ENCODE measurements at places on chromosomes 1 and 21.

- no peak for DNase-seq
Measured at GRCh38 chr1:99251308-99251707, 13.0 kb upstream of the PLPPR4 start.

GRCh38 chr1:85578321-85579295 lies 2.0 kb upstream of the CCN1 start:
- DNase-seq, result no peak

DNA sequence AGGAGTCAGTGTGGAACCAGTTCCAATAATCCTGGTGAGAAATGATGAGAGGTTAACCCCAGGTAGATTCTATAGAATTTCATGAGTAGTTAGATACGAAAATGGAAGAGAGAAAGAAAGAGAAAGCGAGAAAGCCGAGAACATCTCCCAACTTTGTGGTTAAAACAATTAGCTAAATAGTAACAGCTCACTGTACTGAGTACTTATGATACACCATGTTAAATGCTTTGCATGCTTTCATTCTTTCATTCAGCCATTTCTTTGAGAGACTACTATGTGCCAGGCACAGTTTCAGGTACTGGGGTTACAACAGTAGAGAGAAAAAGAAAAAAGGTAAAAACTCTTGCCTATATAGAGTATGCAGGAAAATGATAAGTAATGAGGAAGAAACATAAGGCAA lies 109.7 kb upstream of the SYT6 start:
- no peak for DNase-seq

GRCh38 chr1:77347646-77348045 lies 65.8 kb downstream of the AK5 start:
- no peak for DNase-seq

DNA sequence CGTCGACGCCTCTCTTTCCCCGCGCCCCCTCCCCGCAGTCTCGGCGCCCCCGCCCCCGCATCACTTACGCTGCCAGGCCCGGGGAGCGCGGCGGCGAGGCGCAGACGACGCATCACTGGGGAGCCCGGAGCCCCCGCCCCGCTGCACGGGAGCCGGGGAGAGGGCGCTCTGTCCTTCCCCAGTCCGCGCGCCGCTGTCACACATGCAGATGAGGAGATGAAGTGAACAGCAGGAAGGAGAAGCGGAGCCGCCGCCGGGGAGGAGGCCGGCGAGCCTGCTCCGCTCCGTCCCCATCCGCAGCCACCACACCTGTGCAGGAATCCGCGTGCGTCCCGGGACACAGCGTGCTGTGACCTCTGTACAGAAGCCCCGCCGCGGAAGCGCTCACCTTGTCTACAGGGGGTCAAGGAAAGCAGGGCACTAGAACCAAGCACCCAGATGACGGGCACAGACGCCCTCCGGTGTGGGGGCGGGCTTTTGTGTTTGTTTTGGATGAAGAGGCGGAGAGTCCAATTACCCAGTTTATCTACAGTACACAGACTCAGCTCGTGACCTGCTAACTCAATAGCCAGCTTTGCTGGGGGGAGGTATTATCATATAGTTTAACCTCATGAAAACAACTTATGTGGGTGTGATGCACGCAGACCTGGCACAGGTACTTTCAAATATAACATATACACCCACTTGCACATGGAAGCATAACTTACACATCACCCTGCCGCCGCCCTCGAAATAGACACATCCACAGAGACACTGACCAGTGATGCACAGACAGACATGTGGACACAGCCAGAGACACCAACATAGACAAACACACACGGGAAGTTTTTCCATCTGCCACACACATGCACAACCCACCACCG lies 12.4 kb downstream of the KLHDC8A start:
- DNase-seq, result no peak
